ENCODE measurements at places on chromosomes 5 and 9.

DNA sequence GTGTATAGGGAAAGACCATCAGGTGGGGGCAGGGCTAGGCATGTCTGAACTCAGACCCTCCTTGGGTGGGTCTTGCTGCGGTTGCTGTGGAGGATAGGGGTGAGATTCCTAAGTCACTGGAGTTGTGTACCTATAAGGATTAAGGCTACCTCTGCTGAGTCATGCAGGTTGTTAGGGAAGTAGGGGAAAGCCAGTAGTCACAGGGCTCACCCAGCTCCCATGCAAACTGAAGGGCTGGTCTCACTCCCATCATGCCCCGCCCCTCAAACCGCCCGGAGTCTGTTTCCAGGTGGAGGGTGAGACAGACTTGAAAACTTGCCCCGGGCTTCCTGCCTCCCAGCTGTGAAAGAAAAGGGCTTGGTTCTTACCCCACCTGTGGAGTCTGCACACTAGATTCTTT lies 161.8 kb downstream of the CAVIN4 start:
- DNase-seq = no peak

DNA sequence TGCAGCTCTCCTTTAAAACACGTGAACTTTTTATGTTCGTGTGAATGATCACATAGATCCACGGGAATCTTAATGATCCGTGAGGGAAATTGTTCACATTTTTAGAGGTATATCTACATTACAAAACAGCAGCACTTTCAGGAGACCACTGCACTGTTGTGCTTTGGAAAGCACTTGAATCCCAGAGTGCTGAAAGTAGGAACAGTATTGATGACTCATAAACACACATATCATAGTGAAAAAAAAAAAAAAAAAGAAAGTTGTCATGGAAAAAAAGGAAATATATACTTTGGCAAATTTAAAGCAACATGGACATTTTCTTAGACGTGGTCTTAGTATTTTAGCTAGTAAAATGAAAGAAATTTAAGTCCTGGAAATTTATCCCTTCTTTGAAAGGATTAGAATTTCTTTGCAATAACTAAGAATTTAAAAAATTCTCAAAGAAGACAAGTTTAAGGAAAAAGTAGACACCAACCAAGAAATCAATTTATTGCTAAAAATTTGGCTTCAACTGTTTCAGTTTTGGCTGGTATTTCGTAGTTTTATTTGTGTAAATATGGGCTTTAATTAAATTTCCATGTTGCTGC lies 55.4 kb downstream of the ADGRV1 start:
- no peak for DNase-seq

GRCh38 chr9:88872192-88872946 lies 118.9 kb upstream of the S1PR3 start:
- no peak for DNase-seq

DNA sequence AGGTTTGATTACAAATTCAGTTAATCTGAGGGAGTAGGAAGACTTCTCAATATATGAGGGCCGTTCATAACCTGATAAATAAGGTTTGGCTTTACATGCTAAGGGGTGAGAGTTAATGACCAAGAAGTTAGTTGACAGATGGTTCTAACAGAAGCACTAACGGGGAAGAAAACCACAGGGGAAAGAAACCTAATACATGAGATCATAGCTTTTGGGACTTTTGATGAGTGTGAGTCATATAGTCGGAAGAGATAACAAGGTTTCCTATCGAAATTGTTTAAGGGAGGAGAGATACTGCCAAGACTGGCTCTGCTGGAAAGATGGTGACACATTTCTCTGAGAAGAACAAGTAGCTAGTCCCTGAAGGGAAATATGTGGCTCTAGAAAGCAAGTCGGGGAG lies 140.1 kb downstream of the COX7C start:
- DNase-seq = no peak

GRCh38 chr9:96720435-96720834 lies 57.5 kb downstream of the ZNF510 start:
- DNase-seq = no peak

Data from NCI-H446 (cell line).